ENCODE measurements at places on chromosomes 12 and 14.

GRCh38 chr12:130147875-130148596, 14.2 kb upstream of the FZD10 start:
- no peak for DNase-seq

DNA sequence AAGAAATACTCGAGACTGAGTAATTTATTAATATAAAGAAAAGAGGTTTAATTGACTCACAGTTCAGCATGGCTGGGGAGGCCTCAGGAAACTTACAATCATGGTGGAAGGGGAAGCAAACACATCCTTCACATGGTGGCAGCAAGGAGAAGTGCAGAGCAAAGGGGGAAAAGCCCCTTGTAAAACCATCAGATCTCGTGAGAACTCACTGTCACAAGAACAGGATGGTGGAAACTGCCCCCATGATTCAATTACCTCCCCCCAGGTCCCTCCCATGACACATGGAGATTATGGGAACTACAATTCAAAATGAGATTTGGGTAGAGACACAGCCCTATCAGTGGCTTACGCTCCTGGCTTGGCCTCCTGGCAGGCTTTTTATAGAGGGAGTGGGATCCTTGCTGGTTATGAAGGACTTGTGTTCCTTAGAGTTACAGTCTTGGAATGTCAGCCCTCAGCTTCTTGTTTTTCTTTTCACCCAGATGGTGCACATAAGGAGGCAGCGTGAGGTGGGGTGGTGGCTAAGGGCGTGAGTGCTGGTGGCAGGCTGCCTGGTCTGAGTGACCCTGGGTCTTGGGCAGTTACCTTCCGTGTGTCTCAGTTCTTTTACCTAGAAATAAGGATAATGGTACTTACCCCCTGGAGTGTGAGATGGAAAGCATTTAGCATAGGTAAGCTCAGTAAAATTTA, 25.7 kb downstream of the TRAF3 start:
- DNase-seq = no peak

DNA sequence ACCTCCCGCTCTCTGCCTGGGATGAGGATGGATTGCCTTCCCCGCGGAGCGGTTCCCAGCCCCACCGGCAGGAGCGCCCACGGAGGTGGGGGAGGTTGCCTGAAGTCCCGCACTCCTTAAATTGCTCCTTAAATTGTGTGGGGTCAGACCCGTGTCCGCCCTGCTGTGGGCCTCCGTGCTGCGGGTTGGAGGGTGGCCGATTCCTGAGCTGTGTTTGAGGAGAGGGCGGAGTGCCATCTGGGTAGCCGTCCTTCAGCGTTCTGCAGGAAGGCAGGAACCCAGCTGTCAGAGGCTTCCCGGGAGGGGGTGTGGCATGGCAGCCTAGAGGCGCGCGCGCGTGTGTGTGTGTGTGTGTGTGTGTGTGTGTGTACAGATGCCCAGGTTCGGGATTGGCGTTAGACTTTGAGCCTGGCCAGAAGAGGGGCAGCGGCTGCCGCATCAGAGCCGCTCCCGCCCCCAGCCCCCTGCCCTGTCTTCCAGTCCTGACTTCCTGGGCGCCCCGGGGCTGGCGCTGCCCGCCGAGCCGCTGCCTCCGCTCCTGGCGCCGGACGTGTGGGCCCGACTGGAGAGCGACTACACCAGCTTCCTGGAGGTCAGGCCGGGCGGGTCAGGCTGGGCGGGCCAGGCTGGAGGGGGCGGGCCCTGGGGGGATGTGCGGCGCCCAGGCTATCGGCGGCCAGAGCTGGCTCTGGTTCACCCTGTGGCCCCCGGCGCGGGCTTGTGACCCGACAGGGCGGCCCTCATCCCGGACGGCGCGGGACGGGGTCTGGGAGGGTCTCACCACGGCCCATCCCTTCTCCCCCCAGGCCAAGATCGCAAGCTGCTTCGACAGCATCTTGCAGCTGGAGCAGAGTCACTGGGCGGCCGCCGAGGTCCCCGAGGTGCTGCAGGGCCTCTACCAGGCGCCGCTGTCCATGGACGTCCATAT, 9.2 kb downstream of the EXOC3L4 start:
- DNase-seq = no peak

DNA sequence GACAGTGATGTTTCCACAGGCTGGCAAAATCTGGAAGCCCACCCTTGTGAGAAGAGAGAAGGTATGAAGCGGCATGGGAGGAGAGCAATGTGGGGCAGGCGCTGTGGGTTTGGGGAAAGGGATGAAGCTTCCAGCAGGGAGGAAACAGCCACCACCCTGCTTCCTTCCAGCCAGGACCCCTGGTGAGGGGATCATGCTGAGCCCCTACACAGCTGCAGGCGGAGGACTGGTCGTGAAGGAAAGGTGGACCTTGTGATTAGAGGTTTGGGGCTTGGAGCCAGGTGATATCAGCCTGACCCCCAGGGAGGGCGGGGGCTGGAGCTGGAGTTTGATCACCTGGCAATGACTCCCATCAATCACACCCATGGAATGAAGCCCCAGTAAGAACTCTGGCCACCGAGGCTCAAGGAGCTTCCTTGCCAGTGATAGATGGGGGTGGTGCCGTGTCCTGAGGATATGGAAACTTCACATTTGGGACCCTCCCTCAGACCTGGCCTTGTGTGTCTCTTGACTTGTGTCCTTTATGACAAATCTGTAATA, 48.6 kb downstream of the RIMBP2 start:
- DNase-seq = no peak

DNA sequence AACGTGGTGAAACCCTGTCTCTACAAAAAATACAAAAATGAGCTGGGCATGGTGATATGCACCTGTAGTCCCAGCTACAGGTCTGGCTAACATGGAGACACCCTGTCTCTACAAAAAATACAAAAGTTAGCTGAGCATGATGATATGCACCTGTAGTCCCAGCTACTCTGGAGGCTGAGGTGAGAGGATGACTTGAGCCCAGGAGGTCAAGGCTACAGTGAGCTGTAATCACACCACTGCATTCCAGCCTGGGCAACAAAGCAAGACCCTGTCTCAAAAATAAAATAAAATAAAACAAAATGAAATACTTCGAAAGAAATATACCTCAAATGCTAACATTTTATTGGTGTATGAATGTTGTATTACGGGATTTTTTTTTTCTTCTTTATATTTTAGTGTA, 107.6 kb upstream of the EGLN3 start:
- DNase-seq = no peak

DNA sequence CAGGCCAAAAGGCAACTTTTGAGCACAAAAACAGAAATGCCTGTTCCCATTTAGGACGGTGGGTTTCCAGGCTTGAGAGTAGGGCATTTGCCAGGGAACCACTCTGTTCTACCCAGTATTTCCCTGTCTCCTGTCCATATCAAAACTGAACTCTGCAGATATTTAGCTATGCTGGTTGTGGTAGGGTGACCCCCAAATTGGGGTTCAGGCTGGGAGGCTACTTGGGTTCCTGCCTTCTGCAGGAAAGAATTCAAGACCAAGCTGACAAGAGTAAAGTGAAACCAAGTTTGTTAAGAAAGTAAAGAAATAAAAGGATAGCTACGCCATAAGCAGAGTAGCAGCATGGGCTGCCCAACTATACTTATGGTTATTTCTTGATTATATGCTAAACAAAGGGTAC, 3.6 kb upstream of the BLTP3B start:
- DNase-seq = no peak

DNA sequence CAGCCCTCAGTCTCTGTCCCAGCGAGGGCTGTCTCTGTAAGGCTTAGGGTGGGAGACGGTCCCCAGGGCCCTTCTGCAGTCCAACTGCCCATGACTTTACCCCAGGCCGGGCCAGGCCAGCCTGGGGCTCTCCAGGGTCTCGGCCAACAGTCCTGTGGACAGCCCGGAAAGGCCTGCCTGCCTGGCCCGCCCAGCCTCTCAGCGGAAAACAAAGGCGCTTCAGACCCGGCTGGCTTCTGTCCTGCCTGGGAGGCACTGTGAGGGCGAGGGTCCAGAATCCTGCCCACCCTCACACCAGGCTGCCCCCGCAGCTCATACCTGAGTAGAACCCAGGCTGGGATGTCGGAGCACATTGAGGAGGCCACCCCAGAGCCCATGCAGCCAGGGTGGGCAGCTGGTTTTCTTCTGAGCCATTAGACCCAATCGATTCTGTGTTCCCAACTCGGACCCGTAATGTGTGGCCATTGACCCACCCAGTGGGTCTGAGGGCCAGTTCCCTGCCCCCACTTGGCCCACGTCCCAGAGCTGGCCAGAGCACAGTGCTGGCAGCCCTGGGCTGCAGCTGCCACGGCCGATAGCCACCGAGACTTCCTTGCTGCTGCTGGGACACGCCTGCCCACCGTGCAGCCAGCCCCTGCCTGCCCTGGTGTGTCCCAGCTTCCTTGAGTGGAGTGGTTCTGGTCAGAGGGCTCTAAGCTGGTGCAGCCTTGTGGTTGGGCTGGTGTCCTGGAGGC, 1.6 kb downstream of the CRIP2 start:
- no peak for DNase-seq

DNA sequence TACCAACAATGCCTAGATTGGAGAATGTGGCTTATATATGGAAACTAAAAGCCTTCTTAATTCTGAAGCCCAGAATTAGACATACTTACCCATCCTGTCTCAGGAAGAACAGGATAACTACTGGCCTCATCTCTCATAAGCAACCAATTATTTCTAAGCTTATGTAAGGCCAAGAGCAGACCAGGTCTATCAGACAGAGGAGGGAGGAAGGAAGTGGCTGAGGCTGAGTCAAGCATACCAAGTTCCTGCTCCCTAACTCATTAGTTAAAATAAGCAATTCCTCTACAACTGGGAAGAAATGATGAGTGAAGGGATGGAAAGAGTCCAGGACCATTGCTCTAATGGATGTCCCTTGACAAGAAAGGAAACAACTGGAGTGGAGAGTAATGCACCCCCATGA, 27.0 kb upstream of the INSM2 start:
- DNase-seq = no peak

DNA sequence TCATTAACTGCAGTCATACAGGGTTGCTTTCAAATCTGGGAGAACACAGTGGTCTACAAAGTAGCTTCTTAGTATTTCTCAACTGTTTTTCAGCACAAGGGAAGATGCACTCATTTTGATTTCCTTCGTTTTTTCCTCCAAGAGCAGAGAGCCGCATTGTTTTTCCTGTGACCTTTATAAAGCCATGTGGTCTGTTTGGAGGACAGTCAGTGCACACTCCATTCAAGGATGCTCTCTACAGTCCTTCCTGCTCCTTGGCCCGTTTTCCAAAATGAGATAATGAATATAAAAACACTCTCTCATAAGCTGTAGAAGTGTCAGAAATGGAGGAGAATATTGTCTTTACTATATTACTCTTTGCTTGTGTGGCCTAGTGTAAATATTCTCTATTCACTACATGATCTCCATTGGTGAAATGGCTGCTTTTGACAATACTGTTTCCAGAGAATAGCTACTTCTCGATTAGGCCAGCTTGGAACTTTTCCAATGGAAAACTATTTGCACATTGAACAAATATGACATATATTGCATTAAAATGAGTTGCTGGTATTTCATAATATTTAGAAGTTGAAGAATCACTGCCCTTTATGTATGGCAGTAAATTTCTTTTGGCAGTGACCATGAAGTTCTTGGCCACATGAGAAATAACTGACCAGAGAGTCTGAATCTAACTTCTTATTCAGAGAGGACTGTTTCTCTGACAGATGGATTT, 393.1 kb upstream of the RGS6 start:
- peak; percentile 40 for DNase-seq

DNA sequence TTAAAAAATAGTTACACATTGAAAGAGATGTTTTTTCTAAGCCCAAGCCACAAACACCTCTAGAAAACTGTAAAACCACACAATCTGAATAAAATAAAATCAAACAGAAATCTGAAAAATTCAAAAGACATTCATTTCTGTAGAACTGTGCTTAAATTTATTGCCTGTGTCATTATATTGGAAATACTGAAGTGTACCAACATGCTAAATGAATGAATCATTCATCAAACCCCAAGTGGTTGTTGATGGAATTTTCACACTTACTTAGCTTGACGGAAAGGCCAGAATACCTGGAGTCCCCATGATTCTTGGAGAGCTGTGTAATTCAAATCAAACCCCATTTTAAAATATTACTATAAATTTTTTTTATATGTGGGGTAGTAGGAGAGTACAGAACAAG, 2.7 kb downstream of the KITLG start:
- DNase-seq = no peak

DNA sequence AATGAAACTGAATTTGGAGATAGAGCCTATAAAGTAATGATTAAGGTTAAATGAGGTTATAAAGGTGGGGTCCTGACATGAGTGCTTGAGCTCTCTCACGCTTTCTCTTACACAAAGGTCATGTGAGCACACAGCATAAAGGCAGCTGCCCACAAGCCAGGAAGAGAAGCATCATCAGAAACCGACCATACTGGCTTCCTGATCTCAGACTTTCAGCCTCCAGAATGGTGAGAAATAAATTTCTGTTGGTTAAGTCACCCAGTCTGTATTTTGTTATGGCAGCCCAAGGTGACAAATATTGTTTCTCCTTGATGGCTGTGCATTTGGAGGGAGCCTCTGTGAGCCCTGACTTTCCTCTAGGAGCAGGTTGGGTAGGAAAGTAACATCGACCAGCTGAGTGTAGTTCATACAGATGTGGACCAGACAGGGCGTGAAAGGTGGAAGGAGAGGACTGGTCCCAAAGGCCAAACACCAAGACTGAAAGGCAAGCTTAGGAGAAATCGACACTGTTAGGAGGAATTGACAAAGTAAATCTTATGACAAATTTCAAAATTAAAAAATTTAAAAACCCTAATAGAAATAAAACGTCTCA, 97.6 kb upstream of the SLC38A2 start:
- DNase-seq = no peak

GRCh38 chr14:34875031-34875922, at the start of gene BAZ1A:
Gene BAZ1A, minus strand, starts transcription at chr14:34875360. Its CDS starts 756 bp downstream, at chr14:34874604.
- peak; percentile 97 for DNase-seq

DNA sequence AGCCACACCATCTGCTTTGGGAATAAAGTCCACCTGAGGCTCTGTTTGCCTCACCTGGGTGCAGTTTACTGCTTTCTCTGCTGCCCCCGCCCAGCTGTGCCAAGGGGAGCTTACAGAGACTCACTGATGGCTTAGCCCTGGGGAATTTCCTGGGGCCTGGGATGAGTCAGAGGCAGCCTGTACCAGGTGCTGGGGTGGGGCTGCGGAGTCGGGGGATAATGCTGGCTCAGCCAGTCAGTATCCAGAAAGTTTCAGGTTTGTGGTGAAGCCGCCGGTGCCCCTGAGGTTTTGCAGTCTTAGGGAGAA, 22.3 kb downstream of the PLEKHG3 start:
- DNase-seq = no peak

DNA sequence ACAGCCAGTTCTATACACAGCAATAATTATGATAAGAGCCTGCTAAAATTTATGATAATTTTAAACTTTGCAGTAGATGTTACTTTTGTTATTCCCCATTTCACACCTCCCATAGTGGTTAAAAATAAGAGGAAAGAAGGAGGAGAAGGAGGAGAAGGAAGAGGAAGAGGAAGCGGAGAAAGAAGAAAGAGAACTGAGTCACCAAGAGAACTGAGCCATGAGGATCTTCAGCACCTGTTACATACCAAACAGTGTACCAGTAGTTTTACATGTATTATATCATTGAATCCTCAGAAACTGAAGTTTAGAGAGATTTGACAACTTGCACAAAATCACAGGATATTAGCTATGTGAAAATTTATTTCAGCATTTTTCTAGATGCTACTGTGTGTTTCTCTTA, 3.9 kb downstream of the CD163 start:
- DNase-seq = no peak

GRCh38 chr12:106682594-106683234, 91.8 kb upstream of the RIC8B start:
- DNase-seq = no peak

- no peak for DNase-seq
These were observed 1226.7 kb downstream of the FLRT2 start for GRCh38 chr14:86756521-86757190.

- DNase-seq = no peak
These were observed 510 bp upstream of the TTC8 start for GRCh38 chr14:88823968-88824313.
